ENCODE measurements at places on chromosomes 4 and X.

GRCh38 chr4:108193886-108194672, 25.3 kb upstream of the LEF1 start:
- no peak for DNase-seq

- no peak for DNase-seq
Observed at GRCh38 chr4:151567056-151567455, 158.1 kb downstream of the FHIP1A start.

- DNase-seq: no peak
Observed at GRCh38 chr4:114017120-114017917, 37.9 kb upstream of the ARSJ start.

- DNase-seq: no peak
Observed at GRCh38 chr4:184664445-184665210, 15.1 kb downstream of the PRIMPOL start.

DNA sequence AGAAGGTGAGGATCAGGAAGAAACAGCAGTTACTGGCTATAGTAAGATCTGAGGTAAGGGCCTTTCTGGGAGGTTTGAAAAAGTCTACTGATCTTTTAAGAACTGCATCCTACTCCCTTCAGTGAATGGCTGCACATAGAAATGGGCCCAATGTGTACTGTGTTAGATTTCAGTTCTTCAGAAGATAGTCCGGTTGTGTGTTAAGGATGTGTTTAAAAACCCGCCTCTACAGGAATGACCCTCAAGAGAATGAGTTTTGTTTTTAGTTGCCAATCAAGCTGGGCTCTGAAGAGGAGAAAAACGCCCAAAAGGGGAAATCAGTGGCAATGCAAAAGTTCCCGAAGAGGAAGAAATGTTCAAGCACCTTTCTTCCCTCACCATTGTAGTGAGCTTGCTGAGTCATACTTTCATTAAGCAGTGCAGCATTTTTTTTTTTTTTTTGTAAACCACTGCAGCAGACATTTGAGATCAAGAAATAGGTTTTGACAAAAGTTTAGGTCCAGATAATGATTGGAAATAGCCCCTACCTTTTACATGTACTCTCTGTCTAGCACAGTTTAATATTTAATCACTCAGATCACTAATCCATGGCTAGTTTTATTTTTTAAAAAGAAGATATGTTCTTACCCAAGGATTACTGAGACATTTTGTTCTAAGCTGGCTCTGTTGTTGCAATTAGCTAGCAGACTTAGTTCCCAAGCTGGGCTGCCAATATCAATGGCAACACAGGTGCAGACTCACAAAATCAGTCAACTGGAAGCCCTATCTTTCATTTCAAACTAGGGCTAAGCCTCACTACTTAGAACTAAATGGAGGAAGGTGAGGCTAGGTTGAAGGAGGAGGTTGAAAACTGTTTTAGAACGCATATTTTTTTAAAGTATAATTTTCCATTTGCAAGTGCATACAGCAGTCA, 7.0 kb upstream of the TRPC5OS start:
- no peak for DNase-seq

- DNase-seq: no peak
Observed at GRCh38 chr4:33882246-33882990, 2361.9 kb downstream of the ARAP2 start.

DNA sequence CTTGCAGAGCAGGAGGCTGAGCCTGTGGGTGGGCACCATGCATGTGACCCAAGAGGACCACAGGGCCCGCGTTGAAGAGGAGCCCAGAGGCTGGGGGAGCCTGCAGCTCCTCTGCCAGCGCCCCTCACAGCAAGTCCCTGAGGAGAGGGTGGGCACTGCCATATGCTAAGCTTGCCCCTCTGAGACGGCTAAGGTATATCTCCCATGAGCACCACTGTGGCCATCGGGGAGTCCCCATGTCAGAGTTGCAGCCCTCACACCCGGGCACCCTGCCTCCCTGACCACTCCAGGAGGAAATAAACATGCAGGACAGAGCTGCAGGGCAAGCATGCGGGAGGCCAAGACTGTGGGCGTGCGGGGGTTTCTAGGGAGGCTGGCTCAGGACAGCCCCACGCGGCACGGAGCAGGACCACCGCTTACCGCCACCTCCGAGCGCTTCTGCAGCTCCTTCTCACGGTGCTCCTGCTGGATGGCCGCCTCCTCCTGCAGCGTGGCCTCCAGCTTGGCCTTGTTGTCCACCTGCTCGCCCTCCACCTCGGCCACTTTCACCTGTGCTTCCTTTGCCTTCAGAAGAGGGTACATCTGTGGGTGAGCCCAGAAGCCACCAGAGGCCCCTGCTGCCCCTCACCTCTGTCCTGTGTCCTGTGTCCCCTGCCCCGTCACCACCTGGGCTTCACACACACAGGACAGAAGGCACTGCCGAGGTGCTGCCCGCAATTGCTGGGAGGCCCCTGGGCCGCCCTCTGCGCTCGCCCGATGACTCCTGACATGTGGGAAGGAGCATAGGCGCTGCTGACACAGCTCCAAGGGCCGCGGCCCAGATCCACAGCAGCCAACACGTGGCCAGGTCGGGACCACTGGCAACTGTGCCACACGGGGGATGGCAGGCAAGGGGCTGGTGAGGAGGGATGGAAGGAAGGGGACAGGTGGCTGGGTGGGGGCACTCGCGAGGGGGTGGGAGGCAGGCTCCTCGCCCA, 29.8 kb downstream of the FGFR3 start:
- no peak for DNase-seq

- no peak for DNase-seq
Observed at GRCh38 chr4:176043838-176044588, 21.6 kb upstream of the WDR17 start.

- DNase-seq: no peak
Observed at GRCh38 chrX:47817421-47817820, 19.3 kb upstream of the ZNF81 start.

DNA sequence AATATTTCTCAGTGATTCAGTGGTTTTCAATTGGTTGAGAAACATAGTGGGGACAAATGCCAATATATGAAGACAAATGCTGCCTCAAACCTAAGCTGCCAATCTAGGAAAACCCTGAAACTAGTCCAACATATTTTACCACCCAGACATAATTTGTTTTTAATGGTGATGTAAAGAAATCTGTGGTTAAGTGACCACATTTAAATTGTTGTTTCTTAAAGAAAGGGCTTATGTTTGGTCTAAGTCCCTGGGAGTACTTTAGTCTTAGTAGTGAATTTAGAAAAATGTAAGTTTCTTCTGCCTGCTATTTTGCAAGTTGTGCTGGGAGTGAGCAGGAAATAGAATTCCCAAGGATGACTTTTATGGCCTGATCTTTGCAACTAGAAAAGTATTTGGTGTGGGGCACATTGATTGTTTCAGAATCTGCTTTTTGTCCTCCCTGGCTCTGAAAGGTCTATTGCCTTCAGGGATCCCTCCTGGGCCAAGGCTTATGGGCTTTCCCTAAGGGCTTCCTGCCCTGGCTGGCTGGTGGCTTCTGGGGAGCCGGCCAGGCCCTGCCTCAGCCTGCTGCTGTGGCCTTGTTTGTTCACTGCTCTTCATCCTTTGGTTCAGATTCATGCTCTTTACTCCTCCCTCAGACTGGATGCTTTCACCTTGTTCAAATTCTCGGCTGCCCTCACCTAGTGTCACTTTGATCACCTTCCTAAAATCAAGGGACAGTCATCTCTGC, 169.8 kb upstream of the JADE1 start:
- no peak for DNase-seq

- no peak for DNase-seq
Observed at GRCh38 chr4:86185659-86186058, 174.2 kb downstream of the MAPK10 start.

DNA sequence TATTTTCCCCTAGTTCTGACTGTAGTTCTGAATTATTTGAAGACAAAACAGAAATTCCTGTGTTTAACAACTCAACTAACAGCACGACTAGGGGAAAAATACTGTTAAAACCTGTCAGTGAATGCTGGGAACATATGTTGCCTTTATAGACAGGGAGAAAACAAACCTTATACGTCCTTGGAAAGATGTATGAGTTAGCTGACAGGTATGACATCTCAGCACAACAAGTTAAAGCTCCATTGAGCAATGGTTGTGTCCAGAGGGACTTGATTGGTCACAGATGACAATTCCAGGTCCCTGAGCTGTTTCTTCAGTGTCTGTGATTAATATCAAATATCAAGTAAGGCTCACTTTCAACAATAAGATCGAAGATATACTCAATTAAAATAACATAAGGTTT, 58.2 kb upstream of the DDIT4L start:
- no peak for DNase-seq

DNA sequence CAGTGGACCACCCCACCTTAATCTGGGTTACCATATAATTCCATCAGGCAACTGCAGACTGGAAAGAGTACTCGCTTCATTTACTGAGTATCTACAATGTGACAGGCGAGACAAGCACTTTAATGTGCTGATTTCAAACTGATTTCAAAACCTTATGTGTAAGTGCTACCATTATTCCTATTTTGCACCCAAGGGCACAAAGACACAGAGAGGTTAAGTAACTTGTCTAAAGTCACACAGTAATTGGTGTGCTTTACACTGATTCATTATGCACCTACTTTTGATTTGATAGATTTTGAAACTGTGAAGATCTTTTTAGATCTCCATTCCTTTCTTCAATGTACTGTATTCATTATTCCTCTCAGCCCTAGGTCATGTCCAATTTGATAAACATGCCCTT, 192.4 kb downstream of the MGST2 start:
- no peak for DNase-seq

GRCh38 chrX:40082447-40083119, 15.2 kb downstream of the BCOR start:
- no peak for DNase-seq
